ENCODE measurements at places on chromosomes 11 and 22.

DNA sequence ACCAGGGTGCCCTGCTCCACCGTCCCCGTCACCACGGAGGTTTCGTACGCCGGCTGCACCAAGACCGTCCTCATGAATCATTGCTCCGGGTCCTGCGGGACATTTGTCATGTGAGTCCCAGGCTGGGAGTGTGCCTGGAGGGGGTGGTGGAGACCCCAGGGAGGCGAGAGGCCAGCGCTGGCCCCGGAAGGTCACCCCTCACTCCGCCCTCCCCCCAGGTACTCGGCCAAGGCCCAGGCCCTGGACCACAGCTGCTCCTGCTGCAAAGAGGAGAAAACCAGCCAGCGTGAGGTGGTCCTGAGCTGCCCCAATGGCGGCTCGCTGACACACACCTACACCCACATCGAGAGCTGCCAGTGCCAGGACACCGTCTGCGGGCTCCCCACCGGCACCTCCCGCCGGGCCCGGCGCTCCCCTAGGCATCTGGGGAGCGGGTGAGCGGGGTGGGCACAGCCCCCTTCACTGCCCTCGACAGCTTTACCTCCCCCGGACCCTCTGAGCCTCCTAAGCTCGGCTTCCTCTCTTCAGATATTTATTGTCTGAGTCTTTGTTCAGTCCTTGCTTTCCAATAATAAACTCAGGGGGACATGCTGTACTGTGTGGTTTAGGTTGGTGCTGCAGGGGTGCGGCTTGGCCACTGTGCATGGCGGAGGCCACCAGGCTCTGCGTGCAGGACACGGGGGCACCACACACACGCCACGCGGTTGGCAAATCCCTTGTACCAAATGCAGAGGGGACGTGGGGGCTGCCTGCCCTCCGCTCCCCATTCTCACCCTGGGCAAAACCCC is 35.4 kb downstream of the MUC2 start:
- DNase-seq = no peak

DNA sequence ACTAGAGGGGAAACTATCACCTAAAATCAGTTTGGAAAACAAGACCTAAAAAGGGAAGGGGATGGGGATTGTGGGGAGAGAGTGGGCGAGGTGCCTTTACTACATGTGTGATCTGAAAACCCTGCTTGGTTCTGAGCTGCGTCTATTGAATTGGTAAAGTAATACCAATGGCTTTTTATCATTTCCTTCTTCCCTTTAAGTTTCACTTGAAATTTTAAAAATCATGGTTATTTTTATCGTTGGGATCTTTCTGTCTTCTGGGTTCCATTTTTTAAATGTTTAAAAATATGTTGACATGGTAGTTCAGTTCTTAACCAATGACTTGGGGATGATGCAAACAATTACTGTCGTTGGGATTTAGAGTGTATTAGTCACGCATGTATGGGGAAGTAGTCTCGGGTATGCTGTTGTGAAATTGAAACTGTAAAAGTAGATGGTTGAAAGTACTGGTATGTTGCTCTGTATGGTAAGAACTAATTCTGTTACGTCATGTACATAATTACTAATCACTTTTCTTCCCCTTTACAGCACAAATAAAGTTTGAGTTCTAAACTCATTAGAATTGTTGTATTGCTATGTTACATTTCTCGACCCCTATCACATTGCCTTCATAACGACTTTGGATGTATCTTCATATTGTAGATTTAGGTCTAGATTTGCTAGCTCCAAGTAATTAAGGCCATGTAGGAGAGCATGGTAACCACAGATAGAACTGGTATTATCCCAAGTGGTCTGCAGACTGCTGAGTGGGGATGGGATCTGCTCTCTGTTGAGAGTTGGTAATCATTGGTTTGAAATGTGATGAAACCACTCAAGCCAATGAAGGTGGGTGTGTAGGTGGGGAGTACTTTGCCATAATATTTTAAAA is 3.6 kb downstream of the NEAT1 start:
- no peak for DNase-seq

- no peak for DNase-seq
Observed at GRCh38 chr11:1348796-1349326, 39.4 kb upstream of the TOLLIP start.

GRCh38 chr11:14101388-14101787 is 138.9 kb downstream of the SPON1 start:
- no peak for DNase-seq

GRCh38 chr11:12702999-12703453 is 28.8 kb downstream of the TEAD1 start:
- no peak for DNase-seq

DNA sequence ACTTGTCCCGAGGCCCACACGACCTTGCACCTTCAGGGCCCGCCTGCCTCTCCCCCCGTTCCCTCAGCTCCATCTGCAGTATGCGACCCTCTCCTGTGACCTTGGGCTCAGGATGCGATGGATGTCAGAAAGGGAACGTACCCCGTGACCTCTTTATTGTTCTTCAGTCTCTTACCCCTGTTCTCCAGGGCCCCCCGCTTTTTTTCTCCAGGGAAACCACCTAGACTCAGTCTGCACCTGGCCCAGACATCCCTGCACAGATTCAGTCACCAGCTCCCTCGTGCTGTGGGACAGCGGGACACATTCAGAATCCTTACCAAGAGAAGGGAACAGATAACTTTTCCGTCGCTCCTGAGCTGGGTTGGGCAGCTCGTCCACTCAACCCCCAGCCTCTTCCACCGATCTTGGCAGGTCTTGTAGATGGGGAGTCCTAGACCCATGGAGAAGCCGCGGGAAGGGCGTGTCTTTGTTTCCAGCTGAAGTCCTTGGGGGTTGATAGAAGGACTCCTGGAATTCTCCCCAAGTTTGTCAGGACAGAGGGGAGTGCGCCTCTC is 1.4 kb upstream of the PHOX2A start:
- no peak for DNase-seq

Measured in stimulated activated CD4-positive, alpha-beta T cell treated with anti-CD3 and anti-CD28 coated beads, Interleukin-1b, Interleukin-23, amount 100 ng/mL, for 24 hours (primary cell).